ENCODE measurements at places on chromosomes 13 and 19.
A peak's percentile ranks its signal among the peaks of the same experiment; 100 is the strongest.

DNA sequence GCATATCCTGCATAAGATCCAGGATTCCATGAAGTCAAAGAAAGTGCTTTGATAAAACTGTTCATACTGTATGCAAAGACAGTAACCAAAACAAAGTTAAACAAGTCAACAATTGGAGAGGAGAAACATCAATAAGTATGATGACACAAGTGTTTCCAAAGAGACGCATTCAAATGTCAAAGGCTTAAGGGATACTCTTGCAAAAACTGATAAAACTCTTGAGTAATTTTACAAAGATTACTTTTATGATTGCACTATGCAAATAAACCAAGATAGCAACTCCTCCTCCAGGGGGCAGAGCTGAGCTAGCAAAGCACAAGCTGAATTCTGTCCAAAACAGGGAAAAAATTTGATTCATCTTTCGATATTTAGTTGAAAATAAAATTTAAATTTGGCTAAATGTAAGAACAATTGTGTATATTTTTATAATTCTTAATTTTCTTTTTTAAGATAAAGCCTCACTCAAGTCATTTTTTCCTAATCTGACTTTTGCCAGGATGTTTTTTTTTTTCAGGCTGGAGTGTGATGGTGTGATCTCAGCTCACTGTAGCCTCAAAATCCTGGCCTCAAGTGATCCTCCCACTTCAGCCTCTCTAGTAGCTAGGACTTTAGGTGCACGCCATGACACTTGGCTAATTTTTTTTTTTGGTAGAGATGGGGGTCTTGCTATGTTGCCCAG, 84.0 kb downstream of the MZT1 start:
- DNase-seq: peak; percentile 30

GRCh38 chr19:8397271-8397670, 7.1 kb downstream of the RAB11B start:
- DNase-seq: no peak

DNA sequence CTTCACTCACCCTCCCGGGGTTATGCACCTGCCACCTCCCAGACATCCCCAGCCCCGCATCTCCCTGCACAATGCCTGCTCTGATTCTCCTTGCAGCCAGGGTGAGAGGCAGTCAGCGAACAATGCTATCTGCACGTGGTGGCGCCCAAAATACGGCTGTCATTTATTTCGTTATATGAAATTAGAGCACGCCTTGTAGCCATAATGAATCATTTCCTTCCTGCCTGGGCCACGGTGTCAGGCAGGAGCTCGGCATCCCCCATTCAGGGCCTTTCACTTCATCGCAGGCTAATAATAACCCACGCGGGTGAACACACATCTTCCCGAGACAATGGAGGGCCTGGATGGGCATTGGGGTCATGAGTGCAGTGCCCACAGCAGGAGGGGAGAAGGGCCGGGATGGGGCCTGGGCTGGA, 143.8 kb upstream of the ZNF507 start:
- DNase-seq: no peak

- DNase-seq: peak; percentile 65
Observed at GRCh38 chr13:19586904-19587634, 25.7 kb upstream of the TPTE2 start.

GRCh38 chr19:1690699-1691307, 38.4 kb upstream of the TCF3 start:
- no peak for DNase-seq

DNA sequence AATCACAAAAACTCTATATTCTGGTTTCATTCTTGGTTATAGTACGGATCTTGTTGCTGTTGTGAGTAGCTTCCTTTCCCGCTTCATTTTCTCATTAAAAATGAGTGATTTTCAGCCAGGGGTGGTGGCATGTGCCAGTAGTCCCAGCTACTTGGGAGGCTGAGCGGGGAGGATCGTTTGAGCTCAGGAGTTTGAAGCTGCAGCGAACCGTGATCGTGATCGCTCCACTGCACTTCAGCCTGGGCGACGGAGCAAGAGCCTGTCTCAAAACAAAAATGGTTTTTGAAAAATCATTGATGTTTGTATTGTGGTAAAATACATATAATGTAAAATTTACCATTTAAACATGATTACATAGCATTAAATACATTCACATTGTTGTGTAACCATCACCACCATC, 71.6 kb upstream of the TM9SF2 start:
- no peak for DNase-seq

DNA sequence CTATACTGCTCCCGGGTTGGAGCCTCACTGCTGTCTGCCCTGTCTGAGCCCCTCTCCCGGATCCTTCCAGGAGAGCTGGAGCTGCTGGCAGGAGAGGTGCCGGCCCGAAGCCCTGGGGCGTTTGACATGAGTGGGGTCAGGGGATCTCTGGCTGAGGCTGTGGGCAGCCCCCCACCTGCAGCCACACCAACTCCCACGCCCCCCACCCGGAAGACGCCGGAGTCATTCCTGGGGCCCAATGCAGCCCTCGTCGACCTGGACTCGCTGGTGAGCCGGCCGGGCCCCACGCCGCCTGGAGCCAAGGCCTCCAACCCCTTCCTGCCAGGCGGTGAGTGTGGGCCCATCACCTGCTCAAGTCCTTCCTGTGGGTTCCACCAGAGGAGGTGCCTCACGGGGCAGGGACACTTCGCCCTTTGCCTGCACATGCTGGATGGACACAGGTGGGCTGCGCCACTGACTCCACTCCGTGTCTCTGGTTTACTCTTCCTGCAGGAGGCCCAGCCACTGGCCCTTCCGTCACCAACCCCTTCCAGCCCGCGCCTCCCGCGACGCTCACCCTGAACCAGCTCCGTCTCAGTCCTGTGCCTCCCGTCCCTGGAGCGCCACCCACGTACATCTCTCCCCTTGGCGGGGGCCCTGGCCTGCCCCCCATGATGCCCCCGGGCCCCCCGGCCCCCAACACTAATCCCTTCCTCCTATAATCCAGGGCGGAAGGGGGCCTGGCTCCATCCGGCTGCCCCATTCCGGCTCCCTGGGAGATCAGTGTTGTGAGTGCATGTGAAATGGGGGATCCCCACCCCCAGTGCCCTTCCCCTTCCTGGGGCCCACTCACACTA, 19.8 kb downstream of the EPN1 start:
- DNase-seq: no peak

DNA sequence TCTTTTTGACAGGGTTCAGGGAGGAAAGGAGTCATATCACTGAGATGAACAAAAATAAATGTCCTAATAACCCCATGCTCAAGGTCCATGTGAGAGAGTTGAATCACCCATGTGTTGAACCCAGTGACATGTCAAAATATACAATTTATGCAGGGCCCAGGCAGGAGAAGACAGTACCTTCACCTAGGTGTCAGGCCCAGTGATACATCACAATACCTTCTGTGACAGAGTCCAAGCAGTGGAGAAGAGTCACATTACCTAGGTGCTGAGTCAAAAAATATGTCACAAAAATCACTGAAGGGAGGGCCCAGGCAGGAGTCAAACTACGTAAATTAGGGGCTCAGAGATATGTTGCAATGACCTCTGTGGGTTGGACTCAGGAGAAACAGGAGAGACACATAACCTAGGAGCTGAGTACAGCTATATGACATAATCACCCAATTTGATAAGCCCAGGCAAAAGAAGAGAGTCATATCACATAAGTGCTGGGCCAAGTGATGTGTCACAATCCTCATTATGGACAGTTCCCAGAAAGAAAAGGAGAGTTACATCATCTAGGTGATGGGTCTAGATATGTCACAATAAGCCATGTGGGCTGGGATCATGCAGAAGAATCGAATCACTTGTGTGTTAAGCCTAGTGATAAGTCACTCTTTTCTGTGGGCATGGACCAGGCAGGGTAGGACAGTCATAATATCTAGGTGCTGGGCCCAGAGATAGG, 13.8 kb upstream of the ZNF724 start:
- DNase-seq: no peak

GRCh38 chr13:27924529-27925141, 4.8 kb downstream of the PDX1 start:
- no peak for DNase-seq

DNA sequence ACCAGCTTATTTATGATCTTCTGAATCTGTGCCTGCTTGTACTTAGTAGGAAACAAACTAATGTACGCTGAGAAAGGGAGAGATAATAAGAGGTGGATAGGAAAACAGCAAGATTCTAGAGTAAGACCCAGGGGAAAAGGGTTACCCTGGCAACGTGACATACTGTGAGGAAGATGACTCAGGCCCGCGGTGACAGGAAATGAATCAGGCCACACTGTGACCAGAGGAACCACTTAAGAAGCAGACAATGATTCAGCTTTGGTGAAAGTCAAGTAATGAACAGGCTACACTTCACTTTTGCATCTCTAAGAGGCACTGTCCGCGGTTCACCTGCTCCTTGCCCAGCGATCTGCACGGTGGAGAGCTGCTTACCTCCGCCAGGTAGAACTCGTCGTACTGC, 158.2 kb downstream of the NALCN start:
- peak; percentile 88 for DNase-seq

DNA sequence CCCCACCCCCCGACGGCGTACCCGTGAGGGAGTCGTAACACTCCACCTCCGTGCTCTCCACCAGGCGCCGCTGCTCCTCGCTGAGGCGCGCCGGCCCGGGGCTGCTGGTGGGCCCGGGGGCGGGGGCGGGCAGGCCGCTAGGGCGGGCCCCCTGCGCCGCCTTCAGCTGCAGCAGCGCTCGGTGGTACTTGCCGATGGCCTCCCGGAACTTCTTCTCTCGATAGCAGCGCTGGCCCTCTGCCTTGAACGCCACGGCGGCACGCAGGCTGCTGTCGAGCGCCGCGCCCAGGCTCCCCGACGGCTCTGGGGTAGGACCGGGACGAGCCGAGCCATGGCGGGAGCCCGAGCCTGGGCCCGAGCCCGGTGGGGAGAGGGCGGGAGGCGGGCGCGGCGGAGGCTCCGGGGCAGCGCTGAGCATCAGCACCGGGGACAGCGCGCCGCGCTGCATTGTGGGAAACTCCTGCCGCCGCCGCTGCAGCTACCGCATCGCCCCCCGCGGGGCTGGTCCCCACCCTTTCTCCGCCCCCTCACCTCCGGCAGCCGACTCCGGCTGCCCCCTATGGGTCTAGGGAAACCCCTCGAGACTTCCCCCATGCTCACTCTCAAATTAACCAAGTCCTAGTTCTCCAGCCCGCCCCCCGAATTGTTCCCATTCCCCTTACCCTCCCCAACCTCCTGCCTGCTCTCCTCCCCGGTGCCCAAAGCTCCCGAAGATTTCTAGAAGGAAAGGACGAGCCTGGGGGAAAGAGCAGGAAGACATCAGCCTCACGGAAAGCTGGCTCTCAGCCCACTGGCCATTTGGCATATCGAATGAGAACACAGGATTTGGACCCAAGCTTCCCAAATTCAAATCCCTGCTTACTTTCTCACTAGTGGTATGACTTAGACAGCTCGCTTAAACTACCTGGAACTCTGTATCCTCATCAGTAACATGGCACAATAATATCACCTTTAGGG, at the start of gene TTC9B:
TSS of gene TTC9B (minus strand) at position 451 of the 957 bp plus-strand sequence. CDS start at position 448, 3 bp downstream.
- no peak for DNase-seq

GRCh38 chr13:114124921-114125320, 7.5 kb downstream of the RASA3 start:
- peak; percentile 83 for DNase-seq

GRCh38 chr19:5251096-5252065, 89.2 kb downstream of the PTPRS start:
- DNase-seq: no peak

DNA sequence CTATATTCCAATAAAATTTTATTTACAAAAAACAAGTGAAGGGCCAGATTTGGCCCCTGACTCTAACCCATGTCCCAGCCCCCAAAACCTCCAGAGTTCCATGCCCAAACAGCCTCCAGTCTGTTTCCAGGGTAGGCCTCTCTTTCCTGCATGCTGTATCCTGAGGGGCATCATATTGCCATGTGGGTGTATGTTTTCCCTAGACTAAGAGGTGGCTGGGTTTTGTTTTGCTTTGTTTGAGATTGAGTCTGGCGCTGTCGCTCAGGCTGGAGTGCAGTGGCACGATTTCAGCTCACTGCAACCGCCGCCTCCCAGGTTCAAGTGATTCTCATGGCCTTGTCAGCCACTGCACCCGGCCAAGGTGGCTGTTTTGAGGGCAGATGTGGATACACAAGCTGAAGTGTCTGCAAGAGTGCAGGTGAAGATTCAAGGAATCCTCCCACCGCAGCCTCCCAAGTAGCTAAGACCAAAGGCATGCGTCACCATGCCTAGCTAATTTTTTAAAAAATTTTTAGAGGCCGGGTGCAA, 23.6 kb upstream of the LSM14A start:
- no peak for DNase-seq

GRCh38 chr13:20903164-20903475, 574 bp upstream of the XPO4 start:
- no peak for DNase-seq

GRCh38 chr13:22497991-22498780, 682.6 kb upstream of the SGCG start:
- DNase-seq: no peak

DNA sequence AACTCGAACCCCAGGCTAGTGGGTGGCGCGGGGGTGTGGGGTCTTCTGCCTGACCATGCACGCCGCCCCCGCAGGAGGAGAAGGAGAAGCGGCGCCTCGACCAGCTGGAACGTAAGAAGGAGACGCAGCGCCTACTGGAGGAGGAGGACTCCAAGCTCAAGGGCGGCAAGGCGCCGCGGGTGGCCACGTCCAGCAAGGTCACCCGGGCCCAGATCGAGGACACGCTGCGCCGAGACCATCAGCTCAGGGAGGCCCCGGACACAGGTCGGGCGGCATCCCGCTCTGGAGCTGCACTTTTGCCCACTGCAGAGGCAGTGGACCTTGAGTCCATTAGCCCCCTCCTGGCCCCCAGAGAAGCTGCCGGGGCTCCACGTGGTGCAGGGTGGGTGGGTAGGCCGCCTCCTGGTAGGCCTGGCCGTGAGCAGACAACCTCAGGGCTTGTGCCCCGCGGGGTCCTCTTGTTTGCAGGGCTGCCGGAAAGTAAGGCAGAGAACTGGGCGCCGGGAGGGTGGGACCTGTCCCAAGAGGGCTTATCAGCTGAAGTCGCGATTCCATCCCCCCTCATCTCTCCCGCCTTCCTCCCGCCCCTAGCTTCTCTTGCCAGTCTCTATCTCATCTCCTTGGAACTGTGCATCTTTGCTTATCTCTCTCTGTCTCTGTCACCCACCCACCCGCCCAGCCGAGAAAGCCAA, 9.9 kb downstream of the CCDC124 start:
- no peak for DNase-seq

DNA sequence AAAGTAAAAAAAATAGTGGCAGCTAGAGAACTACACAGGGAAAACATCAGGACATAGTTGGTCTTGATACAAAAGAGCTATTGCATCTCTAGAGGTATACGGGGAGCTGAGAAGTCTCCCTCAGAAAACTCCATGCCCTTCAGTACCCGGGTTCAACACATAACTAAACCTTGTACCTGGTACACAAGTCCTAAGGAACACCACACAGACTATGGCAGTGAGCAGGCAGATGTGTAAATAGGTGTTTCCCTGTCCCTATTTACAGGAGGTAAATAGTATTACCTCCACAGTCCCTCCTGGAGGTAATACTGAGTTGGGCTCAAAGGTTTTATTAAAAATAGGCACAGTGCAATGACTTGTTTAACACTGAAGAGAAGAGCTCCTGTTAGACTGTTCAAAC, 5.9 kb downstream of the FGF14 start:
- no peak for DNase-seq

Data from fibroblast of skin of abdomen (primary cell).